ENCODE measurements at places on chromosomes 3 and 15.
A peak's percentile ranks its signal among the peaks of the same experiment; 100 is the strongest.

DNA sequence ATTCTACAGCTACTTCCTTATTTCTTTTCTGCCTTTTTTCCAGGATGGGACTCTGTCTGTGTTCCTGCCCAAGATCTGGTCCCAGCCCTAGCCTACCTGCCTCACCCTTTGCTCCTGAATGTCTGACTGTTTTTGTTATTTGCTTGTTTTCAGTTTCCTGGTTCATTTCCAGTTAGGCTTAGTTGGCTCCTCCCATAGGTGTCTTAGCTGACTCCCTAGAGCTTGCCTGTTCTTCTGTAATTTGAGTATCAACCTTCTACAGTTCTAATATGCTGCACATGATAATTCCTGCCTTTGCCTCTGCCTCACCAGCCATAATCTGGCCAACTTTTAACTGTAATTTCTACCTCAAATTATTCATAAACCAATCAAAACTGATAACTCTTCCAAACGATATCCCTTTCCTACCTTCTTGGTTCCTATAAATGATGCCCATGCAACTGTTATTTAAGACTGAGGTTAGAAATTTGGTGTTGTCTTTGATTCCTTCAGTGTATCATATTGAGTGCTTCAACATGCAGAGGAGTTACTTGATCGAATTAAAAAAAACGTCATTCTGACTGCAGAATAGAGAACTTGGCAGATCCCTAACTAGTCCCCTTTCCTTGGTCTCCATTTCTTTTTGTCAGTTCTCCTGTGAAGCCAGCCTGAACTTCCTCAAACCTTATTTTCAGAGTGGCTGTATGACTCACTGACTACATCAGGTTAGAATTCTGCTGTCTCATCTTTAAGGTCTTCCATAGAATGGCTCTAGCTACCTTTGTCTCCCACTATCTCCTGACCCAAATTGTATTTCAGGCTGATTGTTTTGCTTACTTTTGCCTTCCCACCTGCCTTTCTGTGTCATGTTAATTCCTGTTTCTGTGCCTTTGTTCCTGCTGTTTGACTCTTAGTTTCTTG is 8.4 kb downstream of the GOLM2 start:
- peak; percentile 61 for DNase-seq

GRCh38 chr15:31219221-31219620 is 107.4 kb upstream of the KLF13 start:
- DNase-seq = no peak

- DNase-seq = no peak
Measured at GRCh38 chr3:111904376-111905241, 45.5 kb downstream of the PHLDB2 start.

- DNase-seq = no peak
Measured at GRCh38 chr3:124053871-124054270, 61.9 kb upstream of the ROPN1 start.

GRCh38 chr3:142645236-142645793 is 49.1 kb downstream of the PLS1 start:
- DNase-seq = no peak

GRCh38 chr3:62605413-62606068 is 232.2 kb upstream of the FEZF2 start:
- no peak for DNase-seq

DNA sequence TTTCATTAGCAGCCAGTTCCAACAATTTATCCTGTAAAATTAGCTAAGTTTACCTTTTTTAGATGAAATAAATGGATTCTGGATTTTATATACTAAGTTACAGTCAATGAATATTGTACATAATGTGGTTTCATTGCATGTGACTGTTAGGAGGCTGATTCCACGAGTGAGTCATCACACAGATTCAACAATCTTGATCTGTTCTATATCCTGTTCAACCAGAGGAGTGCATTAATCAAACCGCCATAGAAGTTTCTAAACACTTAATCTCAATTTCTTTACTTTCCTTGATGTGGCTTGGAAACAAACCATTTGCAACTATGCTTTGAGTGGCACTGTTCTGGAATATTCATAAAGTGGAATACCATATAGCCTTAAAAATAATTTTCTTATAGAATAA is 15.3 kb downstream of the DNAJC13 start:
- DNase-seq = no peak

DNA sequence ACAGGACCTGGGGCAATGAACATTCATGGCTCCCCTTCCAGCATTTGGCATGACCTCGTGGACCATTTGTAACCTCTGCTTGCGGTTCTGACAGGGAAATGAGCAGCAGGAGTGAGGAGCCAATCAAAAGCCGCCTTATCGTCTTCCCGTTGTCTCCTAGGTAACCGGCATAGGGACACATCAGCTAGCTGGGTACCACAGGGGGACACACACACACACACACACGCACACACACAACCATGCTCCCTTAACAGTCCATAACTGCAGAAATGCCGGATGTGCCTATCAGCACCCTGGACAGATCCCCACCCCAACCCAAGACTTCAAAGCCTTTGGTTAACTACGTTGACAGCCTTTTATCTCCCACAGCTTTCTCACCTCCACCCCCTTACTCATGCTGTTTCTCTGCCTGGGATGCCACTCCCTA is 53.4 kb upstream of the CCDC174 start:
- no peak for DNase-seq
